ENCODE measurements at places on chromosomes 12 and 14.

GRCh38 chr14:22883173-22883976 lies at the start of gene REM2:
REM2 (plus strand) TSS chr14:22883222; CDS start chr14:22883288, 66 bp downstream.
- DNase-seq = no peak

- DNase-seq = no peak
These were observed 72.3 kb downstream of the LRIG3 start for GRCh38 chr12:58847901-58848600.

GRCh38 chr12:119841433-119842210 lies 35.5 kb downstream of the CIT start:
- no peak for DNase-seq

- no peak for DNase-seq
These were observed 2.8 kb downstream of the TBX5 start for GRCh38 chr12:114403011-114403689.

DNA sequence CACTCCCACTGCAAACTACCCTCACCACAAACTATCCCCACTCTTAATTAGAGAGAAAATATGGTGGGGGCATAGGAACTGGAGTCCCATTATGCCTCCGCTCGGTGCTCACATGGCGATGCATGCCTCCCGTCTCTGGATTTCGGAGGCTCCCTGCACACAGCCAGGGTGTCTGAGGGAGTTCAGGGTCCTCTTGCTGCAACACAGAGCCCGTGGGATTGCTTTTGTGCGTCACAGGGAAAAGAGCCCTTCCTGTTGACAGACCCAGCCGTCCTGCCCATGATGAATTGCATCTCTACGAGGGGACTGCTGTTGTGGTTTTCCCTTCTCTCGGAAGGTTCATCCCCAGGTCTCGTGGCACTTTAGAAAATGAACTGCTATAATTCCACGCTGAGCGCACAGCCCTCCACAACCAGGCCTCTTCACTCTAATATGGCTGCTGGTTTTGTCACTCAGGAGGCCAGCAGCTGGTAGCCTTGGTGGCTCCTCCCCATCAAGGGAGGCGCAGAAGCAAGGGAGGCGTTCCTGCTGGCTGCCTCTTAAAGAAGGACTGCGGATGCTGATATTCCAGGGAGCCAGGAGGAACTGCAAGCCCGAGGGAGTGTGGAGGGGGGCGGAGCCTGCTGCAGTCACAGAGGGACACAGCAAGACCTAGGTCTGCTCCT lies 158.0 kb downstream of the KCNA5 start:
- no peak for DNase-seq

DNA sequence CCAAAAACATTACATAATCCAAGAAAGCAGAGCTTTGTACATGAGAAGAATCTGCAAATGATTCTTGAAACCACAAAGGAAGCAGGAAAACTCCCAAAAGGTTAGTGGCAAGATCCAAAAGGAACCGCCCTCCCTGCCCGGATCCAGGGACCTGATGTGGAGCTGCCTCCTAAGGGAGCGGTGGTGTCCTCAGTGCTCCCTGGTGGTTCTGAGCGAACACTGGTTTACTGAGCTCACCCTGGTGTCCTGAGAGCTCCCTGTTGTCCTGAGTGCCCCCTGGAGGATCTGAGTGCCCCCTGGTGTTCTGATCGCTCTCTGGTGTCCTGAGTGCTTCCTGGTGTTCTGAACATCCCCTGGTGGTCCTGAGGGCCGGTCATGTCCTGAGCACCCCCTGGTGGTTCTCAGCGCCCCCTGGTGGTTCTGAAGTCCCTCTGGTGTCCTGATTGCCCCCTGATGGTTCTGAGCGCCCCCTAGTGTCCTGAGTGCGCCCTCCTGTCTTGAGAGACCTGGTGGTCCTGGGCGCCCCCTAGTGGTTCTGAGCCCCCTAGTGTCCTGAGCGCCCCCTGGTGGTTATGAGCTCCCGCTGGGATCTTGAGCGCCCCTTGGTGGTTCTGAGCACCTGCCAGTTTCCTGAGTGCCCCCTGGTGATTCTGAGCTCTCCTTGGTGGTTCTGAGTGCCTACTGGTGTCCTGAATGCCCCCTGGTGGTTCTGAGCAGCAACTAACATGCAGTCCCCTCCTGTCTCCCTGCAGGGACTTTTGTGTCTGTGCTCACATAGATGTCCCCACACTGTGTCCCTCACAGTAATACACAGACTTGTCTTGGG lies 891.1 kb downstream of the TMEM121 start:
- DNase-seq = peak; percentile 96

DNA sequence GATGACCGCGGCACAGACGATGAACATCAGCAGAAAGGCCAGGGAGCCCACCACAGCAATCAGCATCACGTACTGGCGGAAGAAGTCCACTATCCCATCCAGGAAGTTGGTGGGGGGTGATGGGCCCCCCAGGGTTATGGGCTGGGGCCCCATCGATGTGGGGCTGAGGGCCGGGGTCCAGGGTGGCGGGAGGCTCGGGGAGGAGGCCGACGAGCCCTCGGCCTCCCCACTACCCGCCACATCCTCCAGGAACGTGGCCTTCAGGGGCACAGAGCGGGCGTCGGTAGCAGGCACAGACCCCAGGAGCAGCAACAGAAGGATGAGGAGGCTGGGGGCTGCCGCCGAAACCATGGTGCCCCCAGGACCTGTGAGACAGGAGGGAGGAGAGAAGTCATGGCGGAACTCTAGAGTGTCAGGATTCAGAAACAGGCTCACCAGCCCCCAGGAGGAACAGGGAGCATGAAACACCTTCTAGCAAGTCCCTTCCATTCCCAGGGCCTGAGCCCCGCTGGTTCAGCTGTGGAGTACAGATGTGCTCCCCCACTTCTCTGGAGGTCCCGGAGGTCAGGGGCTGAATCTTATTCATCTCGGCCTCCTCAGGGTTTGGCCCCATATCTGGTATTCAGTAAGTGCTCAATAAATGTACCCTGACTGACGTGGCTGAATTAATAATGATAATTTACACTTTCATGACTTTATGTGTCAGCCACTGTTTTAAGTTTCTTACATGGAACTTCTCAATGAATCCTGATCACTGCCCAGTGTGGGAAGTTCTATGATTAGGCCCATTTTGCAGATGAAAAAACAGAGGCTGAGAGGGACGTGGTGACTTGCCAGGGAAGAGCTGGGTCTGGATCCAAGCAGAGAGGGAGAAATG lies 5.6 kb downstream of the TMEM119 start:
- DNase-seq = no peak

- DNase-seq = no peak
These were observed 93.0 kb downstream of the DPF3 start for GRCh38 chr14:72800848-72801370.

GRCh38 chr12:2312770-2313169 lies 260.0 kb downstream of the CACNA1C start:
- DNase-seq = no peak

DNA sequence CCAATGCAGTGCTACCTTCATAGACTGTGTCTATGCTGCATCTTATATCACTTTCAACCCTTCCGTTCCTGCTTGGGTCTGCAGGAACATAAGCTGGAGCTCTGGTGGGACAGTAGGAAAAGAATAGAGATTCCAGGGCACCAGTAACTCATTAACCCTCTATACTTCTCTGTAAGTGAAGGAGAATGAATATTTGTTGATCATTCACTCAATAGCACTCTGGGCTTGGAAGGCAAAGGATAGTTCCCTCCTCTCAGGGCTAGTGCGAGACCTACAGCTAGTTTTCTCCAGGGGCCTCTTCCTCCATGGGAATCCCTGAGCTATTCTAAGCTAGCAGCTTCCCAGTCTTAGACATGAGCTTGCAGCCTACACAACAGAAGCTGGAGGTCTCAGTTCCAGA lies 84.7 kb downstream of the BMP4 start:
- DNase-seq = no peak

- DNase-seq = no peak
These were observed 32.3 kb downstream of the PLEKHG3 start for GRCh38 chr14:64736271-64737169.

GRCh38 chr14:60637479-60638315 lies 11.6 kb downstream of the SIX1 start:
- DNase-seq = no peak

DNA sequence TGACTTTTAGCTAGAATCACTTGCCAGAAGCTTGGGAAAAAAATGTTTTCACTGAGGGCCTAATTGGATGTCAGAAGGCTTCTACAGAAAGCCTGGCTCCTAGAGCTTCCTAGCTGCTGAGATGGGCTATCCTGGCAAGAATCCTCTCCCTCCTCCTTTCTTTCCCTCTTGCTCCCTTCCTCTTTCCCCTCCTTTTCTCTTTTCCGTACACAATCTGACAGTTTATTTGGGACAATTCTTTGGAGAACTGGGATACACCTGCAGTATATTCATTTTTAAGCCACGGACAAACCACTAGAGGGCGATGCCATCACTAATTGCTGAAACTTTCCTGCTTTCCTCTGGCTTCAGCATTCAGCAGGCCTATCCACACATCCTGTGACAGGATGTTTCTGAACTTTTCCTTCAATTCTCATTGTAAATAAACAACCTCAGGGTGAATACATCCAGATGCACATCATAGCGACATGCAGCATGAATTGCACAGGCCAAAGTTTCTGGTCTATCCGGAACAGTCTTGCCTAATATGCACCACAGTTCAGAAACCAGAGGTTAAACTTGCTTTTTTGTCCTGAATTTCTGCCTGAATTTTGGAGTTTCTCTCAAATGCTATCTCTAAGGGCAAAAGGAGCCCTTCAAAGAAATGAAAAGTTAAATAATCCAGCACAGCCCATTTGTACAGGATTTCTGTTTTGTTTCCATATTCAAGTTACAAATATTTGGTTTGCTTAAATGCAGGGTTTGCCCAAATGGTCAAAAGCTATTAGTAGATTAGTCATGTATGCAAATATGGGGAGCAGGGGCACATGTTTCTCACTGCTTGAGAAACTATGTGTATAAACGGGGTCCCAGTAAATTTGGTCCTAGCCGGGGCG lies 142.8 kb downstream of the PAWR start:
- DNase-seq = peak; percentile 64

DNA sequence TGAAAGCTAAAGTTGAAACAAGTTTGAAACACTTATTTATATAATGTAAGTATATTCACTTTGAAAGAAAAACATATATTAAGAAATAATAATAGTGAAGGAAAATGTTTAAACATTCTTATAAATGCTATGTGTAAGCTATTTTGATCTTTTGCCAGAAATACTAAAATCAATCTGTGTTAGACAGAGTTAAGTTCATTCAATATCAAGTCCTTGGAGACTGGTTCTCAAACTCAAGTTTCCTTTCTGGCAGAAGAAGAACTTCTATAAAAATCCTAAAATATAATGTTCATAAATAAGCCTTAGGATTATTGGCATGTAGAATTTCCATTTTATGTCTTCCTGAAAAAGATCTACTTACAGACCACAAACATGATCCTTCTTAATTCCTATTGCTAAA lies 45.3 kb downstream of the TAOK3 start:
- DNase-seq = no peak

- no peak for DNase-seq
These were observed 495.1 kb upstream of the CCDC196 start for GRCh38 chr14:65991104-65991503.

DNA sequence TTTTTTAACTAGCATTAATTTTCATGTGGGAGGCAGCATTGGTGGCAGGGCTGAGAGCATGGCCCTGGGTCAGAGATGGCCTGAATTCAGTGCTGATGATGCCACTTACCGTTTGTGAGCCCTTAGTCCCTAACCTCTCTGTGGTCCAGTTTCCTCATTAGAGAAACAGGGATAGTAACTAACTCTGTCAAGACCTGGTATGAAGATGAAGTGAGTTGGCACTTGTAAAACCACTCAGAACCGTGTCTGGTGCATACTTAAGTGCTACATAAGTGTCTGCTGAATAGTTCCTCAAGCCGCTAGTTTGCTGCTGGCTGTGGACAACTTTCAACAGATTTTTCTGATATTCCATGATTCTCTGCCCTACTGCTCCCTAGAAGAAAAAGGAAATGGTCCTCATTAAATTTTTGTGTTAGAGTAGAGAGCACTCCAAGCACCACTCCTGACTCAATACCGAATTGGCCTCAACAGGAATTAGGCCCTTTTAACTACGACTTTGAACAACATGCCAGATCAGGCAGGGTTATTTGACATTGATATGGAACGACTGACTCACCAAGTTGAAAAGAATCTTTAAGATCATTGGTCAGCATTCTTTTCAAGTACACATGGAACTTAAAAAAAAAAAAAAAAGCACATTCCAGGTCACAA lies 250.2 kb downstream of the ANO2 start:
- DNase-seq = no peak

DNA sequence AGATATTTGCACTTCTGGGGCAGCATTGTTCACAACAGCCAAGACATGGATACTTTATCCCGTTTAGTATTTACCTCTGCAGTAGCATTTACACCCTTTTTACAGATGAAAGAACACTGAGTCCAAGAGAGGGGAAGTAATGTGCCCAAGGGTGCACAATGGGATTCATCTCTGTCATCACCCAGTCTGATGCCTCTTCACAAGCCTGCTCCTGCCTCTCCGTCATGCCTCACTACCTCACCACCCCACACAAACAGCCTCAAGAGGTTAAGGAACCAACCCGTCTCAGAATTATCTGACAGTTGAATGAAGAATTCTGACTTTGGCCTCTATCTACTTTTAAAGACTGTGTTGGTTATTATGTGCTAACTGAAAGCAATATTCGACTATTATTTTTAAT lies 368.4 kb downstream of the ATP23 start:
- DNase-seq = no peak

- DNase-seq = no peak
These were observed 177.6 kb downstream of the PDZRN4 start for GRCh38 chr12:41365653-41366171.

DNA sequence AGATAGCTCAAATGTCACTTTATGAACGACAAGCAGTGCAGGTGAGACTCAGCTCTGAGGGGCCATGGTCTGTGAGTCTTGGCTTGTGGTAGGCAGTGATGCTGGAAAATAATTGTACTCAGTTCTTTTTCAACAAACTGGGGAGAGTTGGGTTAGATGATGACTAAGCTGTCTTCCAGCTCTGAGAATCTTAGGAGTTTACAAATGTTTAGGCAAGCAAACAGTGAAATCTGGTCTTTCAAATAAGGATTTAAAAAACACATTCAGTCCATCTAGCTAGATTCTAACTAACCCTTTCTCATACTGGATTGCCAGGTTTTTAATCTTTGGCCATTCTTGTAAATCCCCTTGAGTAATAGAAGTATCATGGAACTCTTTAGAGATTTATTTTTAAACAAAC lies 3.4 kb downstream of the PHC1 start:
- DNase-seq = no peak

DNA sequence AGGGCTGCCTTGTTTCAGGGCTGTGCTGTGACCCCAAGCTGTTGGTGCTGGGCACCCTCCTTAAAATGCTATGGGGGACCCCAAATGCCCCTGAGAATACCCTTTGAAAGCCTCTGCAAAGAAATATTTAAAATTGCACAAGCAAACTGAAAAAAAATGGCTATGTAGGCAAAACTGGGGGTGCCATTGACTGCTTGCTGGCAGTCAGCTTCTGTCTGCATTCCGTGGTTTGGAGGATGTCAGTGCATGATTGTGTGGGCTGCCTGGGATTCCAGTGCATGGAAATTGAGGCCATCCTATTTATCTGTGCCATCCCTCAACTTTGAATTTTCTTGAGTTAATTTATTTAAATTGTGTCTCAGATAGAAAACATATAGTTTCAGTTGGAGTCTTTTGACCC lies 113.7 kb upstream of the RTL1 start:
- DNase-seq = no peak

All from testis (tissue), 5 donors.